ENCODE measurements at places on chromosomes 4 and X.

GRCh38 chr4:159027535-159027934 is 75.3 kb upstream of the RAPGEF2 start:
- DNase-seq: no peak

- no peak for DNase-seq
Observed at GRCh38 chrX:115261148-115261547, 27.3 kb upstream of the LRCH2 start.

GRCh38 chr4:115028682-115029410 is 84.6 kb downstream of the NDST4 start:
- DNase-seq: no peak

GRCh38 chrX:70508296-70508911 is 63.8 kb downstream of the DLG3 start:
- no peak for DNase-seq

GRCh38 chr4:143411527-143412419 is 75.1 kb downstream of the GAB1 start:
- no peak for DNase-seq

DNA sequence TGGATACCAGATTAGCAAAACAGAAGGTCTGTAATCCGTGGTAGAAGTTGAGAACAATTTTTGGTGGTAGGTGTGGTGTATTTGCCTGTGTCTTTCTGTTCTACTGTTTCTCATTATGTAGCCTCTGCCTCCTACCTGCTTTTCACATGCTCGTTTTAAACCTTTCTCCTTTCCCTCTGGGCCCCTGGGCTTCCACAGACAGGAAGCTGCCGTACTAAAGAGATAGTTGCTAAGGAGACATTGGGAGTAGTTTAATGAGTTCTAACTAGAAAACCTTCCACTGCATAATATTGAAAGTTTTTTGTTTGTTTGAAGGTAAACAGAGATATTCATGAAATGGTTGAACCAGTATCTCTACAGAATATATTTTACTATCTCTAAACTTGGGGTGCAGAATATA is 107.8 kb downstream of the STOX2 start:
- no peak for DNase-seq

- no peak for DNase-seq
Observed at GRCh38 chr4:41569961-41570360, 32.0 kb downstream of the LIMCH1 start.

- no peak for DNase-seq
Observed at GRCh38 chr4:186902361-186902760, 178.7 kb upstream of the FAT1 start.

DNA sequence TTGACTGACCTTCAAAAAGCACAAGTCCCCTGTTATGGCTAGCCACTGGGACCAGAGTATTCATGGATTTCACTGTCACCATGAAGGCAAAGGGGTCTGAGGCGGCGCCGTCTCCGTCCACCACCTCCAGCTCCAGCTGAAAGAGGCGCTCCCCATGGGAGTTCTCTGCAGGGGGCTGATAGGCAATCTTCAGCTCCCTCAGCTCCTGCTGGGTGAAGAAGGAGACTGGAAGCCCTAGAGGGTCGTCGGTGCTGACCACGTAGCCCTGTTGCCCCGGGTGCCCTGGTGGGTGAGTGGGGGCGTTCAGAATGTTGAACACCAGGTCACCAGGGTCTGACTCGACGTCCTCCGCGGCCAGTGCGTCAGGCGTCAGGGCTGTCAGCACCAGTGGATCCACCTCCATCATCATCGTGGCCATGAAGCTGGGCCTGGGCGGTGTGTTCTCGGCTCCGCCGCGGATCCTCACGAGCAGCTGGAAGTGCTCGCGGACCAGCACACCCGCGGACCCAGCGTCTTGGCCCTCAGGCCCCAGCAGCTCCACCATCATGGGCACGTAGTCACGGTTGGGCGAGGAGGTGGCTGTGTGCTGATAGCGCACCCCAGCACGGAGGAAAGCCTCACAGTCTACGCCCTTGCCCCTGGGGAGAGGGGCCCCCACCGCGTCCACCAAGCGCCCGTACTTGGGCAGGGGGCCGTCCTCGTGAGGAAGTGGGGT is 987 bp downstream of the FREM3 start:
- no peak for DNase-seq

DNA sequence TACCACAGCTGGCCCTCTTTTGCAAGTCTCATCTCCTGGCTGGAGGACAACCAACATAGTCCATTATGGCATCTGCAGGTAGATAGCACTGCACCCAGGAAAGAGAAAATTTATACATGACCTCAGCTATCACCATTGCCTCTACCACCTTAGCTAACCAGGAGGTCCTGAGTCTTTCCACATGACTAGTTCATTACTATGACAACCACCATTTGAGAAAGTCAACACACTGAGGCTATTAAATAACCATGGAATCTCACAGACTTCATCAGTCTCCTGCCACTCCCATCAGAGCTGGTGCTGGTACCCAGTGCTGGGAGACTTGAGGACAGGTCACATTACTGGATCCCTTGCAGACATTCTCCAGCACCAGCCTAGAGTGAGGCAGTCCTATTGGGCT is 285.9 kb downstream of the GBA3 start:
- no peak for DNase-seq

DNA sequence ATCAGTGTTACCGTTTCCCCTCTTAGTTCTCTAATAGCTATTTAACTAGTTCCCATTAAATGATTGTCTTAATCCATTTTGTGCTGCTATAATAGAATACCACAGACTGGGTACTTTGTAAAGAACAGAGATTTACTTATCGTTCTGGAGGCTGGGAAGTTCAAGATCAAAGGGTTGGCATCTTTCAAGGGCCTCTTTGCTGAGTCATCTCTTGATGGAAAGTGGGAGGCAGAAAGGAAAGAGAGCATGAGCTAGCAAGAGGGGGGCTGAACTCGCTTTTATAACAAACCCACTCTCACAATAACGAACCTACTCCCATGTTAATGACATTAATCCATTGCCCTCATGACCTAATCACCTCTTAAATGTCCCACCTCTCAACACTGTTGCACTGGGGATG is 17.4 kb upstream of the NKX3-2 start:
- no peak for DNase-seq

GRCh38 chr4:108094923-108095482 is 73.7 kb downstream of the LEF1 start:
- DNase-seq: no peak

DNA sequence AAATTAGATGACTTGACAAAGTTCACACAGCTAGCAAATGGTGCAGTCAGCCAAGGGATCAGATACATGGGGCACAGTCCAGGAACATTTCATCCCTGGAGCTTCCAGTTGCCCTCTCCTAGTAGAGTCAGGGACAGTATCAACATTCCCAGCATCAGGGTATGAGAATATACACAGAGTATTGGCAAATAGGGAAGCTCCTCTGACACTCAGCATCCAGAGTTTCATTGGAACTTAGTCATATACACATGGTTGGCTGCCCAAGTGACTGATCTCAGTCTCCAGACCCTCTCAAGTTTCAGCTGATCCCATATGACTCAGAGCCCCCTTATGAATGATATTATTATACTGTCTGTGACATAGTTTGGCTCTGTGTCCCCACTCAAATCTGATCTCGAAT is 13.7 kb upstream of the KCTD8 start:
- DNase-seq: no peak

DNA sequence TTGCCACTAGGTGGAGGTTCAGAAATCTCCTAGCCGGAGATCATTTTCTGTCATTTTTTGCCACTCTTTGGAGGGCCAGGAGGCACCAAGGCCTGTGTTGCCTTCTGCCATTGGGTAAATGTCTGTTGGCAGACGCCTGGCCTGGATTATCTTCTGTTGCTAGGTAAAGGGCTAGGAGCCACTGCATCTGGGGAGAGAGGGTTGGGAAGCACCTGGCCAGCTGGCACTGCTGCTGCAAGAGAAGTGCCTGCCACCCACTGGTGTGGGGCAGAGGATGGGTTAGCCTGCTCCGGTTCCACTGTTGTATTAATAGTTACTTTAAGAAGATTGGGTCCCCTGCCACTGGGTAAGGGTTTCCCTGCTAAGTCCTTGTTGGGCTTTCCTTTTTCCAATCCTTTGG is 58.1 kb downstream of the AWAT2 start:
- no peak for DNase-seq

DNA sequence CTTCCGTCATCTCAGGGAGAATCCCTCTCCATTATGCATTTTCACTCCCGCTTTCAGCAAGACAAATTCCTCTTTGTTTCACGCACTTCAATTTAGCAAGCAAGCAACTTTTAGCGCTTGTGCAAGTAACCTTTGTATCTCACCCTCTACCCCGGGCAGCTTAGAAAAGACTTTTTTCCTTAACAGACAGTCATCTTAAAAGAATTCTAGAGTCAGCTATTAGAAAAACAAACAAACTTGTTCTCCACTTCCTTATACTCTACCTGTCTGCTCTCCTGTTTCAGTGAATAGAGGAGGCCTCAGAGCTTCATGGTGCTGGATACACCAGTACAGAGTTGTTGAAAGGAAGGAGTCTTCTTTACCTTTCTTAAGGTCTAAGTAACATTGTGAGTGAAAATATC is 12.1 kb downstream of the TIGD2 start:
- DNase-seq: no peak

DNA sequence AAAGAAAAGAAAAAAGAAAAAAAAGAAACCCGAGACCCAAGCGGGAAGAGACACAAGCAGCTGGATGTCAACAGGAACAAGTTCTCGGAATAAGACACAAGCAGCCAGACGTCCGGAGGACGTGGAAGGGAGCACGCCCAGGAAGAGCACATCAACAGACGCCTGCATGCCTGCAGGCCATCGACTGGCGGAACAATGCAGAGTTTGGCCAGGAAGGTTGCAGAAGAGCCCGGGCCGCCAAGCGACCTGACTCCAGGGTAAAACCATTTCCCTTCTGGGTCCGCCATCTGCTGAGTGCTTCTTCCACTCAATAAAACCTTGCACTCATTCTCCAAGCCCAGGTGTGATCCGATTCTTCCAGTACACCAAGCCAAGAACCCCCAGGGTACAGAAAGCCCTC is 95.6 kb upstream of the PRR32 start:
- no peak for DNase-seq

DNA sequence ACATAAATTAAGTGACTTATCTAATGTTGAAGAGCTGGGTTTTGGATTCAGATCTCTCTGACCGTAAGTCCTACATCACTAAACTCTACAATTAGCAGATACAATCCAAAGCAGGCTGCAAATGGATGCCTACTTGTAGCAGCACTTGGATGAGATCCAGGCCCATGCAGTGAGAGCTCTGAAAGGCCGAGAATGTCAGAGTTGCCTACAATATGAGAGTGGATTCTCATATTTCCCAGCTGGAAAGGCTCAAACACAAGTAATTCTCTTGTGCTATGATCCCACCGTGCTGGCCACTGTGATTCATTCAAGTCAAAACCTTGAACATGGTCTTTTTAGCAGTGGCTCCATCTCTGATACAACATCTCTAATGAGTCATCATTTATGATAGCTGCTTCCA is 125.4 kb upstream of the CHRDL1 start:
- no peak for DNase-seq

- DNase-seq: no peak
Observed at GRCh38 chr4:118389721-118390120, 36.9 kb upstream of the PRSS12 start.

- no peak for DNase-seq
Observed at GRCh38 chr4:98586962-98587354, 71.5 kb downstream of the TSPAN5 start.

- DNase-seq: no peak
Observed at GRCh38 chr4:189414021-189414420, 526.7 kb upstream of the FRG1 start.

- no peak for DNase-seq
Observed at GRCh38 chr4:37157476-37158167, 86.9 kb upstream of the NWD2 start.

DNA sequence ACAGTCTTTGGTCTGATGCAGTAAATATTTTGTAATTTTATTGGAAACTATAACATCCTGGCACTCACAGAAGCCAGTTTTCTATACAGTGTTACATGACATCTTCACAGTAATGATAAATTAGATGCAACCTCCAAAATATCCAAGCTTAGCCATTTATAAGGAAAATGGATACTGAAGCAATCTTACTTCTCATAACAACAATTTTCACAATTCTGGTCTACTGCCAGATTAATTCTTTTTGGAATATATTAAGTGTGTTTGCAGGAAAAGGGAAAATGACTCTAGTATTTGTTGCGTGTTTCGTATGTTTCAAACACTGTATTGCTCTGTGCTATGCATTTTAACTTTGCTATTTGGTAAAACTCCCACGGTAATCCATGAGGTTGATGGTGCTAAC is 1870.9 kb downstream of the ARAP2 start:
- DNase-seq: no peak

- no peak for DNase-seq
Observed at GRCh38 chr4:32625687-32626337, 1905.6 kb downstream of the PCDH7 start.

- no peak for DNase-seq
Observed at GRCh38 chr4:15890246-15890829, 48.2 kb downstream of the FGFBP1 start.

GRCh38 chrX:73447311-73447794 is 500 bp downstream of the CDX4 start:
- no peak for DNase-seq

GRCh38 chr4:134636338-134637051 is 434.9 kb upstream of the PABPC4L start:
- DNase-seq: no peak

- no peak for DNase-seq
Observed at GRCh38 chr4:114728426-114728825, 129.8 kb downstream of the UGT8 start.

GRCh38 chrX:51144828-51145442 is 187.7 kb upstream of the NUDT10 start:
- DNase-seq: no peak

- no peak for DNase-seq
Observed at GRCh38 chr4:185382754-185383153, 13.0 kb downstream of the LRP2BP start.

DNA sequence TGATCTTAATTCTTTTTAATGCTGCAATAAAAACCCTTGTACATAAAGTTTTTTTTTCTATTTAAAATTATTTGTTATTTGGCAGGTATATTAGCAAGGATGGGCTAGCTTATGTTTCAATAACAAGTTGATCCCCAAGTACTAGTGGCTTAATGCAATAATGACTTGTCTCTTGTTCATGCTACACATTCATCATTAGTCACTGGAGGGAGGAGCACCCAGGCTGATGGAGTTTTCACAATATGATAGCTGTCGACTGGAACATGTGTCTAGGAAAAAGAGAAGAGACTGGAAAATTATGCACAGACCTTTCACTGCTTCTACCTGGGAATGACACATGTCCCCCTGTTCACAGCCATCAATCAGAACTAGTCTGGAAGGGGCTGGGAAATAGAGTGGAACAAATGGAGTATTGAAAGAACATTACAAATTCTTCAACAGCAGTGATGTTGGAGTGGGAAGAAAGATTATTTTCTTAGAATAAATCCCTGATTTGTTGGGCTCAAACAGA is 387.9 kb upstream of the RPS6KA3 start:
- DNase-seq: no peak

- DNase-seq: no peak
Observed at GRCh38 chr4:151652841-151653547, 107.8 kb downstream of the GATB start.

- no peak for DNase-seq
Observed at GRCh38 chrX:114582698-114583395, 1.0 kb upstream of the HTR2C start.

Data from activated CD8-positive, alpha-beta memory T cell treated with anti-CD3 and anti-CD28 coated beads for 4 hours (primary cell).